ENCODE measurements at places on chromosomes 7 and 10. TPM values are rescaled to one million over a fixed set of nuclear protein-coding genes. Genes with fewer than 3 reads are reported as not detected.

FBXO24 gene
- 0.43 TPM for total RNA-seq

ARMC10 gene
- 1.8 TPM for total RNA-seq

HOXA7 gene
- total RNA-seq, result not detected

SPDYE8 gene
- total RNA-seq, result 0.18 TPM

CLEC2L gene
- not detected for total RNA-seq

PNLIPRP1 gene
- total RNA-seq, result not detected

DNA sequence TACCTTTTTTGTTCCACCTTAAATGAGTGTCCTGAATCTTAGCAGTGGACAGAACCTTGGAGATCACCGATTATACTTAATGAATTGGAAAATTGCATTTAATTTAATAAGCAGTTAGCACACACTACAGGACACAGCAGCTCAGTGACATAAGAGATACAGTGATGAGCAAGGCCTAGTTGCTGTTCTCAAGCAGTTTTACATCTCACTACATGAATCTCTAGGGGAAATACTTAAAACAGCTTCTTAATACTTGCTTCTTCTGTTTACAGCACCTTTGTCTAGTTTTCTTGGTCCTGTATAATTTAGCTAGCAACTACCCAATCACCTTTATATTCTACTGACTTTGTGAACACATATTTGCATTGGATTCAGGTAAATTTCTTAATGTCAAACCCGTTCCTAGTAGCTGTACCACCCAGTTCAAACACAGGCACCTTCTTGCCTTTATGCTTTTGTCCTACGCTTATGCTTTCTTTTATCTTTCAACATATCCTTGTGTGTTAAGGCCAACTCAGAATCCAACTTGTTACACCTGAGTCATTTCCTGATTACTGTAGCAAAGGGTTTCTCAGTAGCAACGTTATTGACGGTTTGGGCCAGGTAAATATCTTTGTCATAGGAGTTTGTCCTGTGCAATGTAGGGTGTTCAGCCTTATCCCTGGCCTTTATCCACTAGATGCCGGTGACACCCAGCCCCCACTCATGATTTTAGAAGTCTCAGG is 1.8 kb downstream of the STAM start:
- no peaks in the 10 kb centered on the region for H3K27me3 ChIP-seq
- peaks cover 38% of the 10 kb centered on the region for H3K4me1 ChIP-seq
- H3K4me3 ChIP-seq, result peak overlapping the region; percentile 66
- peak; percentile 61 for DNase-seq

DNA sequence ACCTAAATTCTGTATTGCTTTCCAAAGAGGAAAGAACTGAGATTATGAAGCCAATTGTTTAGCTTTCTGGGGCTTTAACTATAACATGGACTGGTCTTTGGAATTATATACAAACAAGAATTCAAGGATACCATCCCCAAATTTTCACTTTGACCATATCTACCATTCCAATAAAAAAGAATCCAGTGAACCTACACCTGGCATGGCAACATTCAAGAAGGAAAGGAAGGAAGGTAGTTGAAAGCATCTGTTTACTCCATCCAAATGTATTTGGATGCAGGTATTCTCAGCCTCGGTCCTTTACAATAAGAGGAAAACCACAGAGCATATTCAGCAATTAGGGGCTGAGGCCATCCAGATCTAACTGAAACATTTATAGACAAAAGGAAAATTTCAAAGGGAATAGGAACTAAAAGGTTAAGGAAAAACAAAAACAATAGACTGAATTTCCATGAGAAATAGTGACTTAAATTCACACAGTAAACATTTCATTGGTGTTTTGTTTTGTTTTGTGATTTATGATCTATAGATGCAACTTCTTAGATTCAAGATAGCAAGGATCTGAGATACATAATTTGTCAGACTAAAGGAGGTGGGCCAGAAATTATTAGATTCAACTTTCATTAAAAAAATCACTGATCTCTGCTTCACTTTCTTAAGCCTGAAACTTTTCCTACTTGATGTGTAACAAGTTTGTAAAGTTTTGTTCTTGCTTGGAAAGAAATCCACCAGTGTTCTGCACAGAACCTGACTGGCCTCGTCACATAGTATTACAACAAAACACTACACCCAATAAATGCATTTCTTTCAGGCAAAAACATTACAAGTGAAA is 12.7 kb downstream of the SKIDA1 start:
- no peak overlapping the region for H3K27ac ChIP-seq
- peaks cover 2% of the 10 kb centered on the region for H3K4me1 ChIP-seq
- H3K4me3 ChIP-seq, result no peak overlapping the region
- peaks cover 69% of the 10 kb centered on the region for H3K27me3 ChIP-seq
- no peak for DNase-seq

GRCh38 chr10:6743291-6743849 is 163.3 kb upstream of the PRKCQ start:
- DNase-seq, result no peak
- no peak overlapping the region for H3K4me3 ChIP-seq
- H3K27me3 ChIP-seq, result no peaks in the 10 kb centered on the region
- no peaks in the 10 kb centered on the region for H3K4me1 ChIP-seq
- no peaks in the 10 kb centered on the region for H3K36me3 ChIP-seq

DNA sequence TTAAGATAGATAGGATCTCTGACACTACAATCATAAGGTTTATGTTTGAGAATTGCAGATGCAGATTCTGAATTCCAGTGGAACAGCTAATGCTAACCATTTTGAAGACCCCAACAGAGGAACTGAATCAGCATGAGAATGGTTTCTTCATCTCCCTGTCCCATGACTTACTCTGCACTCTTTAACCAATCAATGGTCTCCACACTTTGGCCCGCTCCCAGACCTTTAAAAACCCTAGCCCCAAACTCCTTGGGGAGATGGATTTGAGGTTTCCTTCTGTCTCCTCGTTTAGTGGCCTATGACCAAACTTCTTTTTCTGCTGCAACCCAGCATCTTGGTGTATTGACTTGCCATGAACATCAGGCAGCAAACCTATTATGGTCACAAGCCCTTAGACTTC is 804.9 kb downstream of the LRMDA start:
- H3K27ac ChIP-seq, result no peak overlapping the region
- no peaks in the 10 kb centered on the region for H3K36me3 ChIP-seq
- H3K4me1 ChIP-seq, result peaks cover 5% of the 10 kb centered on the region
- DNase-seq, result no peak

DNA sequence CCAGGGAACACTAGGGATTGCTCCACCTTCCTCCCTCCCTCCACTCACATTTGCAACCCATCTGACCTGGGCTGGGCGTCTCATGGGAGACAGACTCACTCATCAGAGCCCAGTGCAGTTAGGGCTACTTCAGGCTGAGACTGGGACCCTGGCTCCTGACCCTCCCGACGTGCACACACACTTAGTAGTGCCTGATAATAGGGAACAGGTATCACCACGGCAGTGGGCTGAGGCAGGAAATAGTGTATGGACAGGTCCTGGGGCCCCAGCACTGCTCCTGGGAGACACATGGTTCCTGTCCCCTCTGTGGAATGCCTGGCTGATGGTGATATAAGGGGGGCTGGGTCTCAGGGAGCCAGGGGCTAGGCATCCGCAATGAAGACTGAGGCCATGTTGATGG is 14.3 kb downstream of the AQP1 start:
- no peaks in the 10 kb centered on the region for H3K4me1 ChIP-seq
- H3K27me3 ChIP-seq, result no peaks in the 10 kb centered on the region
- peaks cover 3% of the 10 kb centered on the region for H3K36me3 ChIP-seq
- no peak overlapping the region for H3K4me3 ChIP-seq
- no peak overlapping the region for H3K27ac ChIP-seq

GRCh38 chr7:5442757-5443305 is 19.2 kb upstream of the TNRC18 start:
- H3K4me3 ChIP-seq, result no peak overlapping the region
- H3K27me3 ChIP-seq, result no peaks in the 10 kb centered on the region
- no peak overlapping the region for H3K27ac ChIP-seq
- H3K4me1 ChIP-seq, result no peaks in the 10 kb centered on the region
- no peak for DNase-seq
- no peaks in the 10 kb centered on the region for H3K36me3 ChIP-seq

DNA sequence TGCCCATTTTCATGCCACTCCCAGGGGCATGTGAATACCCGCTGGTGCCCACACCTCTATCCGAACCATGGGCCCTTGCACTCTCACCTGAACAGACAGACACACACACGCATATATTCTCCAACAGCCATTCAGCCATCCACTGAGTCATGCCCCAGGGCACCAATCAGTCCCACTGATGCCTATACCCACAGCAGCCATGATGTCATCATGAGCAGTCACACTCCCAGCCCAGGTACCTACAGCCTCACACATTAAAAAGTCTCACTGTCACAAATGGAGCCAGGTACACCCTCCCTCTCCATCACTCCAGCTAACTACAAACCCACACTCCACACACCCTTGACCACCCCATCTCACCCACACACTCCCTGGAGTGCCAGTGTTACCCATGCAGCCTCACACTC is 12.2 kb downstream of the VSIR start:
- peaks cover 54% of the 10 kb centered on the region for H3K36me3 ChIP-seq
- H3K4me3 ChIP-seq, result no peak overlapping the region
- H3K27me3 ChIP-seq, result no peaks in the 10 kb centered on the region
- H3K4me1 ChIP-seq, result peaks cover 24% of the 10 kb centered on the region
- H3K27ac ChIP-seq, result no peak overlapping the region
- DNase-seq, result no peak

DNA sequence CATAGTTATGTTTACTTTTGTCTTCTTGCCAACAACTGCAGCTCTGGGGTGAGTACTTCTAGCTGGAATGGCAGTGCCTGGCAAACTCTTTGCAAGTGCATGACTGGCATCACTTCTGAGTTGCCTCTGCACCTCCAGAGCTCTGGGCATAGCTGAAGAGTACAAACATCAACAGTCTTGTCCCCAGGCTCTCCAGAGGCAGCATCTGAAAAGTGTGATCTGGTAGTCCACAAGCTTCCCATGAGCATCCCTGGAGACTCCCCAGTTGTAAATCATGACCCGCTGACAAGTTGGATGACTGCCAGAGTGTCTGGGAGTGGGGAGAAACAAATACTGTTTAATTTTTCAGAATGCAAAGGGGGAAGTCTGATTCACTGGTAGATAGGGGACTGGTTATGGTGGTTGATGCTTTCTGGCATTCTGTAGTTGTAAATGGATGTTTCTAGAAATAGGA is 138.9 kb upstream of the CDK13 start:
- no peaks in the 10 kb centered on the region for H3K27me3 ChIP-seq
- H3K4me1 ChIP-seq, result no peaks in the 10 kb centered on the region
- H3K4me3 ChIP-seq, result no peak overlapping the region
- H3K36me3 ChIP-seq, result no peaks in the 10 kb centered on the region
- DNase-seq, result peak; percentile 48

DNA sequence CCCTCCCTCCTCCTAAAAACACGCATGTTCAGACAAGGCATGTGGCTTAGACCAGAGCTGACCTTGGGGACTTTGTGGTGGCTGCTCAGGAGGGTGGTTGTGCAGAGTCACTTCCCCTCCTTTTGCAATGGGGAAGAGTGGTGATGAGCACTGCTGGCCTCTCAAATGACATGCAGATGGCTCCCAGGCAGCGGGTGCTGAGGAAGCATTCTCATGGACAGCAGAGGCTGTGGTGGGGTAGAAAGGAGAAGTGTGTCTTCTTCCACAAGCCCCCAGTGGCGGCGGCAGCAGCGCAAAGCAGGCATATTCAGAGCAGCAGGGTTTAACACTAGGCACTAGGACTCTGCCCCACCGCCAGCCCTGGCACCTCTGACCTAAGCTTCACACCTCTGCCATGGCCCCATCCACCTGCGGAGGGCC is 105.9 kb upstream of the ANLN start:
- H3K27ac ChIP-seq, result no peak overlapping the region
- no peak overlapping the region for H3K4me3 ChIP-seq
- peaks cover 13% of the 10 kb centered on the region for H3K36me3 ChIP-seq
- no peaks in the 10 kb centered on the region for H3K27me3 ChIP-seq
- H3K4me1 ChIP-seq, result peaks cover 47% of the 10 kb centered on the region
- peak; percentile 43 for DNase-seq

DNA sequence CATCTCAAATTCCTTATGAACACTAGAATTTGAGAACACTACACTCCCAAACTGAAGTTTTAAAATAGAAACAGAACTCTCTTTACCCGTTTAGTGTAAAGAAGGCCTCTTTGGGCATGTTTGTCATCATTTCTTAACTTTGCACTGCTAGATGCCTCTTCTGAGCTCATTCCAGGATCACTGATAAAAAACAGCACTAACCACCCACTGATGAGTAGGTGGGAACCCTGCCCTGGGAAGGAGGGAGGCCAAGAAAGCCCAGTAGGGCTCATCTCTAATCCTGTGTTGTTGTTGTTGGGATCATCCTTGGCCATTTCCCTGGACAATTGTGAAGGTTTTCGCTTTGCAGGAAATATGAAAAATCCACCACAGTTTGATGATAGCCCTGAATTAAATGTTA is 68.2 kb downstream of the CUBN start:
- H3K27me3 ChIP-seq, result no peaks in the 10 kb centered on the region
- no peak overlapping the region for H3K4me3 ChIP-seq
- no peak for DNase-seq
- peaks cover 6% of the 10 kb centered on the region for H3K4me1 ChIP-seq
- no peak overlapping the region for H3K27ac ChIP-seq

Measured in stomach (tissue), 19 donors.